ENCODE measurements at places on chromosomes 2 and 18.

GRCh38 chr2:176575237-176575744 is 306.0 kb downstream of the MTX2 start:
- DNase-seq = no peak

- DNase-seq = no peak
Measured at GRCh38 chr2:25872134-25872533, 6.2 kb downstream of the ASXL2 start.

GRCh38 chr2:201972621-201973255 is 60.9 kb upstream of the FZD7 start:
- no peak for DNase-seq

- no peak for DNase-seq
Measured at GRCh38 chr2:173751245-173751975, 213.8 kb downstream of the SP3 start.

DNA sequence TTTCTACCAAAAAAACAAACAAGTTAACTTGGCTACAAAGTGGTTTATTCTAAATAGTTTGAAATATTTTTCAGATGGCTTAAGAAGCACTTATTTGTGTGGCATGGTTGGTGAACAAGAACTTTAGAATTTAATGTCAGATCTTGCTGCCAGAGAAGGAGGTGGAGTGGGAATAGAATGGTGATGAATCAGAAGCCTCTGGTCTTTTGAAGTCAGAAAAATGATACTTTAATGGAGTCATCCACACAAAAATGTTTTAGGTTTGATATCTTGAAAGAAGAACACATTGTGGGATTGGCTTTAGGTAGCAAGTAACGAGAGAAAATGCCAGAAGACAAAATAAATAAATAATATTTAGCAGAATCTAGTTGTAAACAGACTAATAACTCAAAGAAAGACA is 243.1 kb upstream of the FANCL start:
- DNase-seq = no peak

DNA sequence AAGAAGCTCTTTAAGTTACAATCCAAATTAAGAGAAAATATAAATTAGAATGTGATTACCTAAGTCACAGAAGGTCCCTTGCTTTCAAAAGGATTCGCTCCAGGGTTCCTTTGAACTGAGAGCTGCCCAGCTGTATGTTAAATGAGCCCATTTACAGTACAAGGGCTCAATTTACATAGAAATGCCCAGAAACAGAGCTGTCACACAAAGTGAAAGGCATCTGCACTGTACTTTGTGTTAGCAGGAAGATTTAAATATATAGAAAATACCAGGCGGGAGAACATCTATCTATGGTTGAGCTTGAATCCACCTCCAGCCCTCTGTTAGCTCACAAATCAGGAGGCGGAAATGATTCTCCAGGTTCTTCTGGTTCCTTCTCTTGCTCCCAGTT is 272.9 kb downstream of the PAX3 start:
- no peak for DNase-seq

DNA sequence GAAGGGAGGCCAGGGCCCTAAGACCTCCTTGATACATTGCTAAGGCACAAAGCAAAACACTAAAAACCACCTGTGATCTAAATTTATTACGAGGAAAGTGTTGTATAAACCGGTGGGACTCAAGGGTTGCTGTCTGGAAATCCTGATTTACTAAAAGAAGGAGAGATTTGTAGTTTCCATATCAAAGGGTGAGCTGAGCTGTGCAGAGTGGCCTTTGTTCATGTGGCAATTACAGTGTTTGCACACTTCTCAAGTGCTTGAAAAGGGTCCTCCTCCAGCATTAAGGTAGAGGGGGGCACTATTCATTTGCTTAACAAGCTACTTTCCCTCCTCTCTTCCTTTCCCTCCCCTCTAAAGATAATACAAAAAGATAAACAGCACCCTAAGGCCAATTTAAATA is 30.5 kb upstream of the ITGA4 start:
- no peak for DNase-seq

- no peak for DNase-seq
Measured at GRCh38 chr18:45874491-45875184, 49.2 kb downstream of the SIGLEC15 start.

DNA sequence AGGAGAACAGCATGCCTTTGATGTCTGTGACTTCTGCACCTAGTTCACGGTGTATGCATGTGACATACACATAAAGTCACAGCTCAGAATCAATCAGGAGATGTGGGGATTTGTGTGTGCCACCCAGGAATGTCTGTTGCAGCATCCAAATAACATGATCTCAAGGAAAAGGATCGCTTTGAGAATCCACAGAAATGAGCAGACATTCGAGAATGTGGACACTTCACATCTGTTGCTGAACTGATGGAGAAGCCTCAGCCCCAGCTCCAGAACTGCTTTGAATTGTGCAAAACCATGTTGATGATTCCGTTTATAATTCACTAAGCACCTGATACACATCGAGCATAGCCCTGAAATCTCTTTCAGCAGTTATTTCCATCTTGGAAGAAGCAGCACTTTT is 208.6 kb downstream of the CMPK2 start:
- no peak for DNase-seq

DNA sequence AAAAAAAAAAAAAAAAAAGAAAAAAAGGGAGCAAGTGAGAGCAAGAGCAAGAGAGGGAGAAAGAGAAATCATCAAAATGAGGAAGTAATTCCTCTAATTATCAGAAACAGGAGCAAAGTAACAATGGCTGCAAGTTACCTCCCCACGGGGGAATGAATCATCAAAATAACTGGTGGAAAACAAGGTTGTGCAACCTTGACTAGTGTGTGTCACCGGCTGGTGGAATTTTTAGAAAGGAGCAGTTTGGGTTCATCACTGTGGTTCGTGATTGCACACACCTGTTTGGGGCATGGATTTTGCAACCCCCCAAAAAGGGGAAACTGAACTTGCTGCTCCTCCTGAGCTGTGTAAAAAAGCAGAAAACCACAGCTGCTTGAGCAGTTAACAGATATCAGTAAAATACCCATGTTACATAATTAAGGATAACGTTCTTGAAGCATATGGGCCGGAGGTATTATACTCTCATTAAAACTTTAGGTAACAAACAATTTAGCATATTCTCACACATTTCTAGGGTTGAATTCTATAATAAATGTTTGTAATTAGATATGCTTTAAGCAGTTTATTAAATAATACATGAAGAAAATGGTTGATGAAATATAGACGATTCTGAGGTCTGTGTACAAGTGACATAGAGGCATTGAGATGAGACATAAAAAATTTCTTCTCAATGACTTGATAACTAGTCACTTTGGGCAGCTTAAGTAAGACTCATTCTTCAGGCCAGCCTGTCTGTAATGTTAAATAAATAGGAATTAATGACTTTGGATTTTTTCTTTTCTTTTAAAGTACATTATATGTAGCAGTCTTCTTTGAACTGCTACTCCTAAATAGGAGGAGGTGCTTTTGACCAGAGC is 184.2 kb upstream of the ZEB2 start:
- peak; percentile 23 for DNase-seq

GRCh38 chr2:38554973-38555595 is 47.6 kb downstream of the HNRNPLL start:
- DNase-seq = no peak

GRCh38 chr2:85699325-85699724 is 5.2 kb downstream of the GNLY start:
- no peak for DNase-seq

- DNase-seq = no peak
Measured at GRCh38 chr18:44388329-44388728, 292.4 kb upstream of the SETBP1 start.

- DNase-seq = no peak
Measured at GRCh38 chr2:217008794-217009193, 148.9 kb upstream of the TNP1 start.

DNA sequence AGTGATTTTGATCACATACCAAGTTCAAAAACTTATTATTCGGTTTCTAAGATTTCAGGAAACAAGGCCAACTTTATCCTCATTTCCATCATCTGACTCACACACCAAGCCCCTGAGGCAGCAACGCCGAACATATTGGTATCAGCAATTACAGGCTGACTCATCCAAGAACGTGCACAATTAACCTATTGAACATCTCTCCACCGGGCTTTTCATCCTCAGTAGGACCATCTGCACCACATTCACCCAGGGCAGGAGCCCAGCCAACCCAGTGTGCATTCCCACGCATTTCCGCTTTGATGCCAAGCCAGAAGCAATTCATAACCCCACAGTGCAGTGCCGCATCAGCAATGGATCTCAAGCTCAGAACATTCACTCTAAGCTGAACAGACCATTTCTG is 52.9 kb downstream of the SCG2 start:
- DNase-seq = peak; percentile 35

DNA sequence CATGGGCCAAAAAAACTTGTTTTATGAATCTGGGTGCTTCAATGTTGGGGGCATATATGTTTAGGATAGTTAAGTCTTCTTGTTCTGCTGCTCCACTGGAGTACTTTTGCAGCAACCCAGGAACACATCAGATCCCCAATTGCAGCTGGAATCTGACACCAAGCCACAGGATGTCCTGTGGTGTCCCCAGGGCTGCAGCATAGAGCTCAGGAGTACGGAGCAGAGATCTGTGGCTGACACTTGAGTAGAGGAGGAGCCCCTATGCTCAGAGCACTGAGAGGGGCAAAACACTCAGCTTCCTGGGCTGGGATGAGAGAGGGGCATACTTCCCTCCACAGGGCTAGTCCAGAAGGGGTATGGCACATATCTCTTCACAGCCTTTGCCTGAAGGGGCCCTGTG is 138.9 kb upstream of the ERBB4 start:
- no peak for DNase-seq

- no peak for DNase-seq
Measured at GRCh38 chr18:77067291-77068061, 65.1 kb downstream of the MBP start.

- DNase-seq = no peak
Measured at GRCh38 chr2:72923833-72924352, 6.6 kb downstream of the EMX1 start.

GRCh38 chr18:60215432-60215831 is 157.1 kb downstream of the MC4R start:
- DNase-seq = no peak

GRCh38 chr2:178730049-178730448 is 77.2 kb downstream of the TTN start:
- DNase-seq = no peak
